Endothelial cell (in vitro differentiated cells): ENCODE measurements at places on chromosomes 7 and 10. TPM values are rescaled to one million over a fixed set of nuclear protein-coding genes. Genes with fewer than 3 reads are reported as not detected.

CLRN3 gene
- 0.31 TPM for total RNA-seq

DNA sequence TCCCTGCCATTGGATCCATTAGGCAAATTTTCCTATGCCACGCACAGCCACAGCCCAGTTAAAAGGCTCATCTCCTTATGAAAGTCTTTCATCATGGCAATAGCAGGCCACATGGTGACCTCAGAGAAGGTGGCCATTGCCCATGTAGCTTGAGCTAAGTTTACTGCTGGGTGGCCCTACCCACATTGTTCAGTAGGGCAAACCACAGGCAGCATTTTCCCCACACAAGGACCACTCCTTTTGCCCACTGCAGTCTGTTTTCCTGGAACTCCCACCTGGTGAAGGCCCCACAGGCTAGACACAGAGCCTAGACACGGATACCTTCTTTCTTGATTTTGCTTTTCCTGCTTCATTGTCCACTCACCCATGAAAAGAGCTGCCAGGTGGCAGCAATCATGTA lies 101.5 kb upstream of the NPVF start:
- H3K27me3 ChIP-seq, result no peaks in the 10 kb centered on the region
- H3K4me1 ChIP-seq, result no peaks in the 10 kb centered on the region
- H3K36me3 ChIP-seq, result no peaks in the 10 kb centered on the region
- H3K27ac ChIP-seq, result no peak overlapping the region

DNA sequence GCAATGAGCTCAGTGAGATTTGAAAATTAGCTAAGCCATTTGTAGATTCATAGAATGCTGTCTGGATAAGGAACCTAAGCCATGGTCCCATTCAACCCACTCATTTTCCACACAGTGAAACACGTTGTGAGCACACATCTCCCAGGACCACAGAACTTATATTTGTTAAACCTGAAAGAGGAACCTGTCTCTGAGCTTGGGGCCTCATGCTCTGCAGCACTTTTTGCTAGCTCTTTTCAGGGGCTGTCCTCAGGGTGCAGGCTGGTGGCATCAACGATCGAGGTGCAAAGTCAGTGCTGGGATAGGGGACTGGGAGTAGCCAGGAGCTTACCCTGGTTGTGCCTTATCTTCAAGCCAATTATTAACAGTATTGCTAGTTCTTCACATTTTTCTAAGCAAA lies 11.9 kb downstream of the HECW1 start:
- no peaks in the 10 kb centered on the region for H3K36me3 ChIP-seq
- no peak overlapping the region for H3K27ac ChIP-seq
- no peak for DNase-seq
- H3K27me3 ChIP-seq, result no peaks in the 10 kb centered on the region
- H3K4me1 ChIP-seq, result no peaks in the 10 kb centered on the region

HOXA7 gene
- total RNA-seq, result not detected

GRCh38 chr10:121591186-121591585 lies 7.1 kb downstream of the FGFR2 start:
- peaks cover 3% of the 10 kb centered on the region for H3K36me3 ChIP-seq
- no peak overlapping the region for H3K27ac ChIP-seq
- H3K27me3 ChIP-seq, result no peaks in the 10 kb centered on the region
- H3K4me1 ChIP-seq, result peaks cover 12% of the 10 kb centered on the region
- H3K4me3 ChIP-seq, result no peak overlapping the region
- DNase-seq, result no peak

RBP3 gene
- total RNA-seq, result not detected

DNA sequence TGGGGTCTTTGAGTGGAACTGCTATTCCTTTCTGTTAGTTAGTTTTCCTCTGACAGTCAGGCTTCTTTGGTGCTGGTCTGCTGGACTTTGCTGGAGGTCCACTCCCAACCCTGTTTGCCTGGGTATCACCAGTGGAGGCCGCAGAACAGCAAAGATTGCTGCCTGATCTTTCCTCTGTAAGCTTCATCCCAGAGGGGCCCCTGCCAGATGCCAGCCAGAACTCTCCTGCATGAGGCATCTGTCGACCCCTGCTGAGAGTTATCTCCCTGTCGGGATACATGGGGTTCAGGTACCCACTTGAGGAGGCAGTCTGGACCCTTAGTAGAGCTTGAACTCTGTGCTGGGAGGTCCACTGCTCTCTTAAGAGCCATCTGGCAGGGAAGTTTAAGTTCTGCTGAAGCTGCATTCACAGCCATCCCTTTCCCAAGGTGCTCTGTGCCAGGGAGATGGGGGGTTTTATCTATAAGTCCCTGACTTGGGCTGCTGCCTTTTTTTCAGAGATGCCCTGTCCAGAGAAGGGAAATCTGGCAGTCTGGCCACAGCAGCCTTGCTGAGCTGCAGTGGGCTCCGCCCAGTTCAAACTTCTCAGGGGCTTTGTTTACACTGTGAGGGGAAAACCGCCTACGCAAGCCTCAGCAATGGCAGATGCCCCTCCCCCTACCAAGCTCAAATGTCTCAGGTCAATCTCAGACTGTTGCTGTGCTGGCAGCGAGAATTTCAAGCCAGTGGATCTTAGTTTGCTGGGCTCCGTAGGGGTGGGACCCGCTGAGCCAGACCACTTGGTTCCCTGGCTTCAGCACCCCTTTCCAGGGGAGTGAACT lies 89.7 kb upstream of the CDK6 start:
- no peaks in the 10 kb centered on the region for H3K36me3 ChIP-seq
- no peak overlapping the region for H3K27ac ChIP-seq
- no peak overlapping the region for H3K4me3 ChIP-seq

GRCh38 chr7:148022832-148023231 lies 567.7 kb upstream of the C7orf33 start:
- no peaks in the 10 kb centered on the region for H3K4me1 ChIP-seq
- H3K4me3 ChIP-seq, result no peak overlapping the region
- no peaks in the 10 kb centered on the region for H3K36me3 ChIP-seq
- H3K27ac ChIP-seq, result no peak overlapping the region
- no peak for DNase-seq
- H3K27me3 ChIP-seq, result peaks cover 2% of the 10 kb centered on the region

DNA sequence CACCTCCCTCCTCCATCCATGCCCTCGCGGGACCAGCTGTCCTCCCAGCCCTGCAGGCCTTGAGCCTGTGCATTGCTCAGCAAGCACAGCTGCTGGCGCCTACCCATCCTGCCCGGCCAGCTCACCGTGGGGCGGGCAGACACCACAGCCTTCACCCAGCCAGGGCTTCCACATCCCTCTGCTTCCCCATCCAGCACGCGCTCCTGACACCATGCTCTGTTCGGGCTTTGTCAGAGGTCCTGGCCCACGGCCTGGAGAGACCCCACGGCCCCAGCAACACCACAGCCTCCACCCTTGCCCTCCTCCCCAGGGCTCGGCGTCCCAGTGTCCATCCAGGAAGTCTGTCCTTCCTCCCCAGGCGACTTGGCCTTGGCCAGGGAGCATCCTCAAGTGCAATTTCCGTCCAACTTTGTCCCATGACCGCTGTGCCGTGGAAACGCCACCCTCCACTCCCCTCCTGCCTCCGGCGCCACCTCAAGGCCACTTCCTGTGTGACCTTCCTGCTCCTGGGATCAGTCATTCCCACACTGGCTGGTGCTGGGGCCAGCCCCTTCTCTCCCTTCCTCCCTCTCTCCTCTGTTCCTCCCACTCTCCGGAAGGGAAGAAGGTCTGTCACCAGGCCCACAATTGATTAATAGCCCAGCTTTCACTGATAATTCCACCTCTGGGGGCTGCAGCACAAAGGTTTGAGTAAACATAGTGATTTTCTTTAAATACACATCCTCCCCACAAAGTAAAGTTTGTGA lies 71.5 kb upstream of the SMNDC1 start:
- DNase-seq, result no peak
- peaks cover 2% of the 10 kb centered on the region for H3K27me3 ChIP-seq
- H3K4me3 ChIP-seq, result no peak overlapping the region
- H3K36me3 ChIP-seq, result peaks cover 4% of the 10 kb centered on the region
- H3K4me1 ChIP-seq, result peaks cover 68% of the 10 kb centered on the region

DNA sequence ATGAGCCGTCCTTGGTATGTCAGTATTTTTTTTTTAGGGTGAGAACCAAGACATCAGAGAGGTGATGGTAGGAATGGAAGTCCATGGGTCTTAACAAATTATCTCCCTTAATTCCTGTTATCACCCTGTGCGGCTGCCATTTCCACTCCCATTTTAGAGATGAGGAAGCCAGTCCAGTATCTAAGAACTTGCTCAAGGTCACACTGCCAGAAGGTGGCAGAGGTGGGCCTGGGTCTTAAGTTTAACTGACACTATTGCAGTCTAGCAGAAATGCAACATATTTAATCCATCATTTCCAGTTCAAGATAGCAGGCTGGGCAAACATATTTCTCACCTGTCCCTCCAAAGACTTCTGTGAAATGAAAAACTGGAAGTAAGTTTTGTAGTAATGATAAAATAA lies 108.3 kb downstream of the GLI3 start:
- DNase-seq, result peak; percentile 22
- H3K4me3 ChIP-seq, result no peak overlapping the region
- no peaks in the 10 kb centered on the region for H3K27me3 ChIP-seq
- peaks cover 19% of the 10 kb centered on the region for H3K4me1 ChIP-seq

PHYHIPL gene
- total RNA-seq, result 0.69 TPM

DNA sequence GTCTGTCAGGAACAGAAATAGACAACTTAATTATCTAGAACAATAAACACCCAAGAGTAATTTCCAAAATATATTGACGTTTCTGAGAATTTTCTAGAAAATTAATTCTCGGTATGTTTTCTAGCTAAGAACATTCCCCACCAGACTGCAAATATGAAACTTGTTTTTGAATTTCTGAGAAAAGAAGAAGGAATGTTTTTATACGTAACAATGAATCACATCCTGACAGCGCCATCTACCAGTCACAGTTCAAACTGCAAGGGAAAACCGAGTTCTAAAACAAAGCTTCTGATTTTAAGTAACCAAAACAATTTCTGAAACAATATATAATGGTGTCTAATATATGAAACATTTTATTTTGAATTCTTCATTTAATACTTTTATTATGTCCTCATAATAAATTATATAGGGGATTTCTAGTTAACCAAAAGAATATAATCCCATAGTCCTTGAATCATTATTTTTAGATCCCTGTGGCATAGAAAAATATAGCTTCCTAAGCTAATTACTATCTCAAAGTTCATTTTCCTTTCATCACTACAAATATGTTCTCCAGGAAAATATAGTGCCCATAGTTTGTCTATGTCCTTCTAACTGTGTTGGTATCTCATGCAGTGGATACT lies 34.5 kb upstream of the MEOX2 start:
- H3K4me1 ChIP-seq, result peaks cover 6% of the 10 kb centered on the region
- H3K36me3 ChIP-seq, result no peaks in the 10 kb centered on the region
- peak overlapping the region; percentile 57 for H3K27ac ChIP-seq
- DNase-seq, result peak; percentile 17

GRCh38 chr10:134247-135131 lies 766 bp upstream of the ZMYND11 start:
- peaks cover 3% of the 10 kb centered on the region for H3K36me3 ChIP-seq
- peak overlapping the region; percentile 93 for H3K4me3 ChIP-seq
- peaks cover 22% of the 10 kb centered on the region for H3K4me1 ChIP-seq
- H3K27me3 ChIP-seq, result peaks cover 16% of the 10 kb centered on the region
- DNase-seq, result peak; percentile 57

EBF3 gene
- 1.3 TPM for total RNA-seq

- H3K27ac ChIP-seq, result no peak overlapping the region
- H3K36me3 ChIP-seq, result peaks cover 10% of the 10 kb centered on the region
- peaks cover 6% of the 10 kb centered on the region for H3K27me3 ChIP-seq
- no peak overlapping the region for H3K4me3 ChIP-seq
- no peak for DNase-seq
These were observed 46.9 kb upstream of the GPAM start for GRCh38 chr10:112230325-112230988.

DNA sequence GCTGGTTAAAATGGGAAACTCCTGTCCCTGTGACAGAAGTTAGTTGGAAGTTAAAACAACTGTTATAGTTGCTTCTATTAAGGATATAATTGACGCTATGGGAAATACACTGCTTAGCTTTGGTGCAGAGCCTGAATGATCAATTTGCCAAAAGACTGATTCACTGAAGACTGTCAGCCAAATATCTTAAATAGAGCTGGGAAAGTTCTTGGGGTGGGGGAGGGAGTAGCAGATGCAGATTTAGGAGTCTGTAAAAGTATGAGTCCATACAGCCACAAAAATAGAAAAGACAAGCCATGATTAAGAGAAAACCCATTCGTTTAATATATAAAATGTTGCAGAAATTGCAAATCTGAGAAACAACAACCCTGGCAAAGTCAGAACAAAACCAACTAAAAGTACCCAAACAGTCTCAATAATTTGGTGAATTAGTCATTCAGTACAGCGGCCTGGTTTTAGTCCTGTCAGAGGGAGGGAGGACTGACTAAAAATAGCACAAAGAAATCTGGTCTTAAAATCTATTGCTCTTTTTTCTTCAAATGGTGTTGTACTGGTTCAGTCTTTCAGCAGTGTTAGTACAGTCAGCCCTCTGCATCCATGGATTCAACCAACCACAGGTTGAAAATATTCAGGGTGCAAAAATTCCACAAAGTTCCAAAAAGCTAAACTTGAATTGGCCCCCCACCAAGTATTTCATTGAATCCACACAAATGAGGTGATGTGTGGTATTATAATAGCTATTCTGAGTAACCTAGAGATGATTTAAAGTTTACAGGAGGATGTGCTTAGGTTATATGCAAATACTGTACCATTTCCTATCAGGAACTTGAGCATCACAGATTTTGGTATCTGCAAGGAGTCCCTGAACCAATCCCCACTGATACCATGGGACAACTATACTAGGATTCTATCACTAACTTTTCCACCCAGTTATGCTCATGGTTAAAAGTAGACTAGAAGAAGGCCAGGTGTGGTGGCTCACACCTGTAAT lies 30.0 kb downstream of the STK17A start:
- DNase-seq, result no peak
- H3K27ac ChIP-seq, result no peak overlapping the region
- H3K4me3 ChIP-seq, result no peak overlapping the region
- no peaks in the 10 kb centered on the region for H3K27me3 ChIP-seq

C10orf53 gene
- not detected for total RNA-seq

FBXL13 gene
- 3.4 TPM for total RNA-seq

- DNase-seq, result no peak
- no peaks in the 10 kb centered on the region for H3K36me3 ChIP-seq
- H3K4me1 ChIP-seq, result peaks cover 17% of the 10 kb centered on the region
- H3K27me3 ChIP-seq, result peaks cover 5% of the 10 kb centered on the region
- no peak overlapping the region for H3K27ac ChIP-seq
- H3K4me3 ChIP-seq, result no peak overlapping the region
These were observed 445.8 kb downstream of the AUTS2 start for GRCh38 chr7:70044064-70044463.

GRCh38 chr10:102148275-102148674 lies 3.9 kb upstream of the NOLC1 start:
- peak overlapping the region; percentile 13 for H3K4me3 ChIP-seq
- H3K27ac ChIP-seq, result no peak overlapping the region
- DNase-seq, result no peak
- H3K4me1 ChIP-seq, result peaks cover 18% of the 10 kb centered on the region
- H3K36me3 ChIP-seq, result peaks cover 38% of the 10 kb centered on the region

DNA2 gene
- 14.5 TPM for total RNA-seq

DNA sequence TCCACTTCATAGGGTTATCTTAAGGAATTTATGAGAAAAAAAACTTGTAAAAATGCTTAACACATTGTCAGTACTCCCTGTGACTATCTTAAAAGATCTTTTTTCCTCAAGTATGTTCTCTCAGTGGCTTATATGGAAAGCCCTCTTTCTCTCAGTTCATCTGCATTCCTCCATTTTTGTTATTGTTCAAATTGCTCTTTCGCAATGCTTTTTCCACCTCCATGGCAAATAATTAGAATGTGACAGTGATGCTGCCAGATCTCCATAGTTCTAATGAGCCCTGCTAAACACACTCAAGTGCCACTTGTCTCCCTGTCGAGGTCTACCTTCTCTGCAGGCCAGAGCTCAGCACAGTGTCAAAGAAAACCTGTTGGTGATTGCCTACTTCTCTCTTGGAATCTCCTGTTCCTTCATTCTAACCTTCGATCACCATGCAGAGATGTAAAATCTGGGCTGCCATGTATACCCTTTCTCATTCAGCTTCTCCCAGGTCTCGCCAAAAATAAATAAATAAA lies 37.2 kb upstream of the ABCB5 start:
- H3K4me1 ChIP-seq, result no peaks in the 10 kb centered on the region
- H3K27ac ChIP-seq, result no peak overlapping the region
- H3K27me3 ChIP-seq, result no peaks in the 10 kb centered on the region
- H3K4me3 ChIP-seq, result no peak overlapping the region
- no peak for DNase-seq
